ENCODE measurements at places on chromosomes 12 and 14. TPM values are rescaled to one million over a fixed set of nuclear protein-coding genes. Genes with fewer than 3 reads are reported as not detected.

HSPB8 gene
- not detected for total RNA-seq

GRCh38 chr12:52860102-52860823 lies 11.5 kb upstream of the KRT78 start:
- H3K36me3 ChIP-seq = no peaks in the 10 kb centered on the region
- H3K4me3 ChIP-seq = no peak overlapping the region
- H3K27ac ChIP-seq = no peak overlapping the region

- H3K27ac ChIP-seq = no peak overlapping the region
- DNase-seq = no peak
- H3K36me3 ChIP-seq = no peaks in the 10 kb centered on the region
- H3K27me3 ChIP-seq = no peaks in the 10 kb centered on the region
- H3K4me3 ChIP-seq = no peak overlapping the region
- no peaks in the 10 kb centered on the region for H3K4me1 ChIP-seq
Observed at GRCh38 chr12:58668871-58669270, 251.4 kb downstream of the LRIG3 start.

OVCH1 gene
- not detected for total RNA-seq

DNA sequence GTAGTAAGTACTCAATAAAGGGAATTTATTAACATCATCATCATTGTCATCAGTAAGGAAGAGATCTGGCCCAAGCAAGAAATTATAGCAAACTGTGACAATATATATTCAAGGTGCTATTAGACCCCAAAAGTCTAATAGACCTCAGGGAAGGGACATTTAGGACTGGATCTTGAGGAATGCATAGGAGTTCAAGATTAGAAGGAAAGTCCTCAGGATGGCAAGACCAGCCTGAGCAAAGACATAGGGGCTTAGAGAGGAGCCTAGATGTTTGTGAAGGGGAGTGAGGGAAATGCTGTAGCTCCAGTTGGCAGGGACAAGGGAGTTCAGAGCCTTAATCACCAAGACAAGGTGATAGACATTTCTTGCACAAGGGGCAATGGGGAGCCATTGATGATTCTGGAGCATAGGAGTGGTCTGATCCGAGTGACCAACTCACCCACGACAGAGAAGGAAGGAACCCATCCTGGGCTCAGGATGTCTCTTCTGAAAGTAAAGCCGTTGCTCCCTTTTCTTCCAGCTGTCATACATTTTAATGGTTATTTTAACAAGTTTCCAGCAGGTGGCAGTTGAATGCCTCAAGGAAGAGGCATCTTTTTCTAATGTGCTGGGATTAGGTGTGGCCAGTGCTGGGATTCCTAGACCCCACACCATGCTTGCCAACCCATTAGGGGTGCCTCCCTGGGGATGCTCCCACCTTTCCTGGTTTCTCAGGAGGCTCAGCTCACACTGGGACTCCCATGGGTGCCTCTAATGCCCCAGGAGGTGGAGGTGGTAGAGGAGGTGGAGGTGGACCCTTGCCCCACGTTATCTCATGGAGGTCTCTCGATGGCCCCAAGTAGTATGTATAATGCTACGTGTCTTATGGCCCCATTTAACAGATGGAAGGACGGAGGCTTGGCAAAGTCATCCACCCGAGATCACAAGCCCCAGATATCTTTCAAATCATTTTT lies 37.8 kb downstream of the PHETA1 start:
- H3K27ac ChIP-seq = no peak overlapping the region
- peak; percentile 37 for DNase-seq
- H3K36me3 ChIP-seq = no peaks in the 10 kb centered on the region
- H3K4me1 ChIP-seq = peaks cover 5% of the 10 kb centered on the region

DNA sequence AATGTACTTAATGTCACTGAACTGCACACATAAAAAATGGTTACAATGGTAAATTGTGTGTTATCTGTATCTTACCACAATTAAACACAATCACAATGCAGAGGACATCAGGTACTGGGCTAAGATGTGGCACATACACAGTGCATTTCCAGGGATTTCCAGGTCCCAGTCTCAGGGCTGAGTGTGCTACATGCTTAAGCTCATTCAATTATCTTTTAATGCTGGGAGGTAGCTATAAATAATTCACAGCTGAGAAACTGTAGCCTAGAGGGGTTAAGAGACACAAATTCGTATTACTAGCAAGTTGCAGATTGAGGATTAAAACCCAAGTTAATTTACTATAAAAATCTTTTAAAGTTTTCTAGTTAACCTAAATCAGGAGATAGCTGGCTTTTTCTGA lies 67.1 kb downstream of the CRACR2A start:
- H3K4me3 ChIP-seq = no peak overlapping the region
- peaks cover 11% of the 10 kb centered on the region for H3K36me3 ChIP-seq
- H3K27ac ChIP-seq = no peak overlapping the region
- no peaks in the 10 kb centered on the region for H3K27me3 ChIP-seq

DNA sequence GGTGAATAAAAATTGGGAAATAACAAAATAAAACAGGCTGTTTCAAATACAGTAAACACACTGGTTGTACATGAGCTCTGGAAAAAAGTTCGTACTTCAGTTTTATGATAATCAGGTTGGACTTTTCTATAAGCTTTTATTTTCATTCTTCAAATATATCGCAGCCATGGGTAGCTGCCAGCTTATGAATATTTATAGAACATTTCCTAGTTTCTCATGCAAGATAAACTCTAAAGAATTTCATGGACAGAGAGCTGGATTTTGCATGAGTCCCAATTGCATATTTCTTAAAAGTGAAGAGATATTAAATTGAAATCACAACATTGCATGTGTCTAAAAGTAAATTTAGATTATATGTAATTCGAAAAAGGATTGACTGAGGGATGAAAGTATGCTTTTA lies 827.6 kb downstream of the SLC6A15 start:
- H3K27me3 ChIP-seq = no peaks in the 10 kb centered on the region
- H3K36me3 ChIP-seq = no peaks in the 10 kb centered on the region
- H3K27ac ChIP-seq = no peak overlapping the region

DNA sequence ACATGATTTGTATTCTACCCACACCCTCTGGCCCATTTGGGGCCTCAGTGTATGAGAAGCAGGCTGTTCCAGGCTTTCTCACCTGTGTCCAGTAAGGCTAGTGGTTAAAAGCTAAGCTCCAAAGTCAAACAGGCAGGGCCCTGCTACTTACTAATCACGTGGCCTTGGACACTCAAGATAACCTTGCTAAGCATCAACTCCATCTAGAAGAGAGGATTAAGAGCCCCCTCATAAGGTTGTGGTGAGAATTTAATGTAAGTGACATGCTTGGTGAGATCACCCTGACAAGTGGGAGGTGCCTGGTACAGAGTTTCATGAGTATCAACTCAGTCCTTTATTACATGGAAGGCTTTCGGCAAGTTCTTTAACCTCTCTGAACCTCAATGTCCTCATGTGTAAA lies 17.8 kb downstream of the ACSM4 start:
- H3K36me3 ChIP-seq = no peaks in the 10 kb centered on the region
- no peaks in the 10 kb centered on the region for H3K4me1 ChIP-seq
- no peak overlapping the region for H3K27ac ChIP-seq
- DNase-seq = no peak
- H3K4me3 ChIP-seq = no peak overlapping the region
- H3K27me3 ChIP-seq = no peaks in the 10 kb centered on the region

POU6F1 gene
- 6.0 TPM for total RNA-seq

GPR33 gene
- not detected for total RNA-seq

- no peak overlapping the region for H3K4me3 ChIP-seq
- H3K36me3 ChIP-seq = peaks cover 12% of the 10 kb centered on the region
- H3K27ac ChIP-seq = no peak overlapping the region
- peaks cover 7% of the 10 kb centered on the region for H3K4me1 ChIP-seq
Observed at GRCh38 chr14:60101786-60102185, 10.1 kb downstream of the PCNX4 start.

CHST11 gene
- total RNA-seq = 118 TPM

SLC22A17 gene
- not detected for total RNA-seq

DNA sequence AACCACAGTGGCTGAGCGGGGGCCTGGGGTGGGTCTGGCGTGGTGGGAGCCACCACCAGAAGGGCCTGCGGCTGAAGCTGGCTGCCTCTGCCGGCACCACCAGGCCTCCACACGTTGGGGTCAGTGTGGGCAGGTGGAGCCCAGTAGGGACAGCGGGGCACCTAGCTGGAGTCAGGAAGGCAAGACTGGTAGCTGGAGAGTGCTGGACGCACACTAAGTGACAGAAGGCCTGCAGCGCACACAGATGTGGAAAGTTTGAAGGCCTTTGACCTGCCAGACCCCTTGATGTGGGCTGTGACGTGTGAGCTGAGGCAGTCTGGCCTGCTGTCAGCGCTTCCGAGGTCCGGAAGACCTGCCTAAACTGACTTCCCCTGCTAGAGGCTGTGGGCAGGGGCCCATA lies 26.3 kb downstream of the RIN3 start:
- peak; percentile 48 for DNase-seq
- no peak overlapping the region for H3K4me3 ChIP-seq
- no peaks in the 10 kb centered on the region for H3K36me3 ChIP-seq
- peak overlapping the region; percentile 81 for H3K27ac ChIP-seq
- peaks cover 78% of the 10 kb centered on the region for H3K4me1 ChIP-seq

GRCh38 chr12:91506452-91506851 lies 323.8 kb upstream of the DCN start:
- H3K4me1 ChIP-seq = no peaks in the 10 kb centered on the region
- no peak for DNase-seq
- H3K27me3 ChIP-seq = no peaks in the 10 kb centered on the region
- H3K36me3 ChIP-seq = no peaks in the 10 kb centered on the region
- H3K27ac ChIP-seq = no peak overlapping the region

MYH6 gene
- total RNA-seq = not detected

GRCh38 chr12:54350743-54351142 lies 13.5 kb downstream of the GPR84 start:
- H3K4me3 ChIP-seq = no peak overlapping the region
- H3K4me1 ChIP-seq = peaks cover 4% of the 10 kb centered on the region
- peaks cover 62% of the 10 kb centered on the region for H3K36me3 ChIP-seq
- DNase-seq = no peak

DNA sequence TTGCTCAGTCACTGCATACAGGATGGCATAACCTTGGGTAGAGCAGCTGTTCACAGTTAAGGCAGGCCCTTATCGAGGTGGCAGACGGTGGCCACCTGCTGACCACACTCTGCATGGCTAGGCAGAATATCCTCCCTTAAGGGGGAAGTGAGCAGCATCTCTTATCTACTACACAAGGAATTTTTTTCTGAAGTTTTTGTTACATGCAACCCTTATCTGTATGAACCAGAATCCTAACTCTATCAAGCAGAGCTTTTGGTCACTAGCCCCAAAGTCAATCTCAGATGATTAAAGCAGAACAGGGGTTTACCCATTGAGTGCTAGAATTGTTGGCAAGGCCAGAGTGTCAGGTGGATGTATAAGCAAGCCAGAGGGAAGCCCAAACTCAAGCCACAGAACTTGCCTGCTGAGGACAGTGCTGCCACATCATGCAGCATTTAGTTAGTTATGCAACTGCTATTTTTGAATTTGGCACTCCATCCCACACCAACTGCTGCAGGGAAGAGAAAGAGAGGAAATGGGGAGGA lies 192.8 kb downstream of the TBX5 start:
- no peaks in the 10 kb centered on the region for H3K27me3 ChIP-seq
- no peaks in the 10 kb centered on the region for H3K36me3 ChIP-seq
- no peak overlapping the region for H3K27ac ChIP-seq
- no peak for DNase-seq

GRCh38 chr14:38078393-38078792 lies 129.3 kb upstream of the SSTR1 start:
- H3K4me1 ChIP-seq = peaks cover 23% of the 10 kb centered on the region
- H3K4me3 ChIP-seq = no peak overlapping the region
- H3K27ac ChIP-seq = peak overlapping the region; percentile 62
- DNase-seq = peak; percentile 56
- no peaks in the 10 kb centered on the region for H3K27me3 ChIP-seq
- no peaks in the 10 kb centered on the region for H3K36me3 ChIP-seq

DNA sequence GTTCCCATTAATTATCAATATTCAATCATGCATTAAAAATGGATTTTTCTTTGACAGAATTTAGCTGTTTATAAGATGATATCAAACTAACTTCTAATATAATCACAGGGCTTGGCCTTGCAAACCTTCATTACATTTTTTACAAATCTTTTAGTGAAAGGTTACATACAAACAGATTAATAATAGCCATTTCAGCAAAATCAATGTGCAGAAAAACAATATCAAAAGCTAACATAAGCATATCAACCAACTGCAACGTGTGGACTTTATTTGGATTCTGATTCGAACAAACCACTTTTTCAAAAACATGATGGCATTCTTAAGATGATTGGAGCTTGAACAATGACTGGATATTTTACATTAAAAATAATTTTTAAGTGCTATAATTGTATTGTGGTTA lies 93.6 kb downstream of the OTX2 start:
- no peaks in the 10 kb centered on the region for H3K36me3 ChIP-seq
- no peaks in the 10 kb centered on the region for H3K4me1 ChIP-seq
- no peaks in the 10 kb centered on the region for H3K27me3 ChIP-seq

DNA sequence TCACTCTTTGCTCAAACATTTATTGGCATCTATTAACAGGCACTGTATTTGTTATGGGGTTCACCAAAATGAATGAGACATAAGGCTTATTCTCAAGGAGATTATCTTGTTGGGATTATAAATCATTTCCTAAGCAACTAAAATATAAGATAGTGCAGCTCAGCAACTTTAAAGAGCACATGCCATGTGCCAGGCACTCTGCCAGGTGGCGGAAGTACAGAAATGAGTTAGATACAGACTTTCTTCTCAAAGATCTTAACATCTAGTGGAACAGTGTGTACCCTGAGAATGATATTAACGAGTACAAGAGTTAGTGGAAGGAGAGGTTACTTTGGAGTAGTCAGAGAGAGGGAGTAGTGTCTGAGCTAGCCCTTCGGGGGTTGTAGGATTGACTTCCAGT lies 28.4 kb upstream of the TOMM20L start:
- peaks cover 78% of the 10 kb centered on the region for H3K36me3 ChIP-seq
- no peak for DNase-seq
- H3K27ac ChIP-seq = no peak overlapping the region
- H3K4me1 ChIP-seq = no peaks in the 10 kb centered on the region
- H3K4me3 ChIP-seq = no peak overlapping the region

DNA sequence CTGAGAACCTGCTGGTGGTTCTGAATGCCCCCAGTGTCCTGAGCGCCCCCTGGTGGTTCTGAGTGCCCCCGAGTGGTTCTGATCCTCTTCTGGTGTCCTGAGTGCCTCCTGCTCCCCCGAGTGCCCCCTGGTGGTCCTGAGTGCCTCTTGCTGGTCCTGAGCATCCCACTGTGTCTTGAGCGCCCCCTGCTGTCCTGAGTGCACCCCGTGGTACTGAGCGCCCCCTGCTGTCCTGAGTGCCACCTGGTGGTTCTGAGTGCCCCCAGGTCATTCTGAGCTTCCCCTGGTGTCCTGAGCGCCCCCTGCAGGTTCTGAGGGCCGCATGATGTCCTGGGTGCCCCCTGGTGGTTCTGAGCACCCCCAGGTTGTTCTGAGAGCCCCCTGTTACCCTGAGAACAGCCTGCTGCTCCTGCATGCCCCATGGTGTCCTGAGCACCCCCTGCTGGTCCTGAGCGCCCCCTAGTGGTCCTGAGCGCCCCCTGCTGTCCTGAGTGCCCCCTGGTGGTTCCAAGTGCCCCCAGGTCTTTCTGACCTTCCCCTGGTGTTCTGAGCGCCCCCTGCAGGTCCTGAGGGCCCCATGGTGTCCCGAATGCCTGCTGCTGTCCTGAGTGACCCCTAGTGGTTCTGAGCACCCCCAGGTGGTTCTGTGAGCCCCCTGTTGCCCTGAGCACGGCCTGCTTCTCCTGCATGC lies 1165.4 kb downstream of the TMEM121 start:
- H3K4me1 ChIP-seq = peaks cover 4% of the 10 kb centered on the region
- H3K27me3 ChIP-seq = peaks cover 6% of the 10 kb centered on the region
- DNase-seq = peak; percentile 44
- H3K4me3 ChIP-seq = no peak overlapping the region

OR4Q2 gene
- total RNA-seq = not detected

HHIPL1 gene
- not detected for total RNA-seq

STON2 gene
- 1.7 TPM for total RNA-seq

NTF3 gene
- not detected for total RNA-seq

- no peak for DNase-seq
- H3K4me3 ChIP-seq = no peak overlapping the region
Observed at GRCh38 chr14:53979747-53980642, 23.4 kb upstream of the BMP4 start.
